Stimulated activated CD4-positive, alpha-beta T cell treated with anti-CD3 and anti-CD28 coated beads, Interleukin-1b, Interleukin-23, amount 100 ng/mL, for 48 hours (primary cell): ENCODE measurements at places on chromosomes 4 and X.
A peak's percentile ranks its signal among the peaks of the same experiment; 100 is the strongest.

GRCh38 chr4:129342819-129343408, 247.0 kb downstream of the C4orf33 start:
- DNase-seq: no peak

- no peak for DNase-seq
Measured at GRCh38 chr4:15992167-15992485, 29.2 kb upstream of the FGFBP2 start.

DNA sequence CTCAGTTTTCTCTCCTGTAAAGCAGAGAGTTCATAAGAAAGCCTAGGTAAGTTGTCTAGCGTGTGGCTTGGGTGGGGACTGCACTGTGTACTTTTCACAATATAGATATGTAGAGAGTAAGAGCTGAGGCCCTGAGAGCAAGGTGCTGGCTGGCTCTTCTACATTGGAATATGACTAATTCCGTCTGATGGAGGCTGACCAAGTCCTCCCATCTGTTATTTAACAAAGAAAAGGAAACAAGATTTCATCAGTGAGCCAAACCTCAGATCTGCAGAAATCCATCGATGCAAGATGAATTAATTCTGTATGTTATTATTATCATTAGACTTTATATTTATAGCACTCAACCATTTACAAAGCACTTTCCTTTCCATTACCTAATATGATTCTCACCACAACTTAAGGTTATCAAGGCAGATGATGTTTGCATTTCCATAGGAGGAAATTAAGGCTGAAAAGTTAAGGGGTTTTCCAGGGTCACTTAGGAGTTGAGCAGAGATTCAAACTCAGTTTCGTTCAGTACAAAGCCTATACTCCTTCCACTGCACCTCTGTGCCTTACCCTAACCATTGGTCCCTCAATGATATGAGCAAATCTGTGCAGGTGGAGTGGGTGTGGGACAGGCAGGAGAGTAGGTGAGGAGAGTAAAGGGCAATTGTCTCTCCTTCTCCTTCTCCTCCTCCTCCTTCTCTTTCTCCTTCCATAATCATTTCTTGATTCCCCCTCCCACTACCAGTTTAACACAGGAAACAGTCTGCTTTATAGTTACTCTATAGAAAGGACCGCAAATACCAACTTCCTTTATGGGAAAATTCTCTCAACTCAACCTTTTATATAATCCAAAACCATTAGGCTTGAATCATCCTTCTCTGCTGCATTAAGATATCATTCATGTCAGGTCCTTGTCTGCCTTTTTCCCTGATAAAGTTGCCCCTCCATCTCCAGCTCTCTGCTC, 27.6 kb upstream of the SRD5A3 start:
- DNase-seq: no peak

DNA sequence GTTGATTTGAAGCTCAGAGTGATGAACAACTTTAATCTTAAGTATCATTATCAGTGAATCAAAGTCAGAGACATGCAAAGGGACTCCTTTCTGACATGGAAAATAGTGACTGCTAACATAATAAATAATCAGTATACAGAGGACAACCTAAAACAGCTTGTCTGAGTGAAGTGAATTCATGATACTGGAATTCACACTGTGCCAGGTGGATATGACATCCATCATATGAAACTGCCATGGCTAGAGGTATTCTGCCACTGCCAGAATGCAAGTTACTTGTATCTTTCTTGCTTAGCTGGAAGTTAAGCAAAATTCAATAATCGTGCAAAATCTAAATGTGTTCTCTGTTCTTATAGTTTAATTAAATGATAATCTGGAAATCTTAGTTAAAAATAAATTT, 429.0 kb downstream of the CFAP47 start:
- no peak for DNase-seq

- no peak for DNase-seq
Measured at GRCh38 chr4:186724058-186724863, 605 bp upstream of the FAT1 start.

DNA sequence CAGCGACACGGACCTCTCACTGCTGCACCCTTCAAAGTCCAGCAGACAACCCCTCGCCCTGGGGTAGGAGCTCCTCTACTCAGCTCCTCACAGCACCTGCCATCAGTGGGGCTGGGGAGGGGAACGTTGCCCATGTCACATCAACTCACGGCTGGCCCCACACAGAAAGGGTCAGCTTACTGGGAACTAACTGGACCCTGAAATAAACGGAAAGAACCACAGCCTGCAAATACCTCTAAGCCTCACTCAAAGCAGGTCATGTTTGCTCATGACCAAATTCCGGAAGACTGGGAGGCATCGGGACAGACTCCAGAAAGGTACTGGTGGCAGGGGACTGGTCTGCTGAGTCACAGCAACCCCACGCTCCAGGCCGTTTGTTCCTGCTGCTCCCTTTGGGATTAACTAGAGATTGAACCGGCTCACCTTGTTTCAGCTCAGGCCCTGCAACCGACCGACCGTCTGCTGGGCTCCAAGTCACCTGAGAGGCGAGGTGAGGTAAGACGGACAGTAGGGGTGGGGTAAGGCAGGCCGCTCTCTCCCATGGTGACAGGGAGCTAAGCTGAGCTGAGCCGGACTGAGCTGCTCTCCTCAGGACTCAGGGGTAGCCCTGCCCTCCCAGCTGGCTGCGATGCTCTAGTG, 5.6 kb downstream of the G6PD start:
- DNase-seq: no peak

GRCh38 chr4:4226606-4227438, at the start of gene OTOP1:
OTOP1 (minus strand) TSS chr4:4226929; CDS start chr4:4226864, 65 bp downstream.
- no peak for DNase-seq

DNA sequence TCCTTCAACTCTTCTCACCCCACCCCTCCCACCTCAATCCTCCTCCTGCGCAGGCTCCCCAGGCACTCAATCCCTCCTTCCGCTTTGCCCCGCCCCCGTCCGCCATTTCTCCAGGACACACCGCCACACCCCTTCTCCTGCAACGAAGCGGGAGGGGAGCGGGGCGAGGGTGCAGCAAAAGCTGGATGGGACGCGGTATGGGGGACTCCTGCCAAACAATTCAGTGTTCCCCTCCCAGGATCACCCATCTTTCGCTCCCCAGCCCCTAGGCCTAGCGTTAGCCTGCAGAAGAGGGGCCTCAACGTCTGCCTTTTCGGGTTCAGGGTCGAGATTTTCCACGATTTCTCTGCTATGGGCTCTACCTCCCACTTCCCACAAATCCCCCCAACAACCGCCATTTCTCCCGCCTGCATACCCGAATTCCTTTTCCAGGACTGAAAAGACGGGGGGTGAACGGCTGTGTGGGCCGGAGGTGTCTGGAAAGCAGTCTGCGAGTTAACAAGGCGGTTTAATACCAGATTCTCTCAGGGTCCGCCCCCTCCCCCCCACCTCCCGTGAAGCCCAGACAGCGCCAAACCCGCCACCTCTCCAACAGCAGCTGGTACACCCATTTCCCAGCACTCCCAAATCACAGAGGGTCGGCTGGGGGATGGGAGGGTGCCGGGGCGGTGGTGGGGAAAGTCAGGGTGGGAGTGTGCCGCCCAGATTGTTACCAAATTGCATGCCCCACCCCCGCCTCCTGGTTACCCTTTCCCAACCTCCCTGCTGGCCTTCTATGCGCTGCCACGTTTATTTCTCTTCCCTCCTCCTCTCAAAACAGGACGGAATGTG, 774 bp downstream of the ARMCX2 start:
- peak; percentile 66 for DNase-seq

GRCh38 chrX:71396576-71396975, 30.4 kb downstream of the TAF1 start:
- no peak for DNase-seq

- DNase-seq: no peak
Measured at GRCh38 chr4:151599863-151600262, 160.9 kb downstream of the GATB start.

- DNase-seq: no peak
Measured at GRCh38 chrX:47902161-47902560, 65.5 kb downstream of the ZNF81 start.

DNA sequence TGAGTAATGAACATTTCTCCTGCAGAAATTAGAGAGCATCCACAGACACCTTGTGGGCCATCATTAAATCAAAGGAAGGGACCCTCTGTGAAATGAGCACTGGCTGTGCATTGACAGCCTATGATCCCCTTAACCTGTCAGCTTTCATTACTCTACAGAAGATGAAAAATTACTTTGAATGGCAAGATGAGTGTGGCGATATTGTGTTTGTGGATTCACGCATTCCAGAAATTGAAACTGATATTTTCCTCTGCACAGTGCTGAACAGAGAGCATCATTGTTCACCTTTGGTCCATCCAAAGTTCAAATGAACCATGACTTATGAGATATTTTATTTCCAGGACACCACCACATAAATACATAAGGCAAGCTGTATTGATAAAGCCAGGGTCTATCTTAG, 374.8 kb upstream of the ANXA10 start:
- DNase-seq: no peak

DNA sequence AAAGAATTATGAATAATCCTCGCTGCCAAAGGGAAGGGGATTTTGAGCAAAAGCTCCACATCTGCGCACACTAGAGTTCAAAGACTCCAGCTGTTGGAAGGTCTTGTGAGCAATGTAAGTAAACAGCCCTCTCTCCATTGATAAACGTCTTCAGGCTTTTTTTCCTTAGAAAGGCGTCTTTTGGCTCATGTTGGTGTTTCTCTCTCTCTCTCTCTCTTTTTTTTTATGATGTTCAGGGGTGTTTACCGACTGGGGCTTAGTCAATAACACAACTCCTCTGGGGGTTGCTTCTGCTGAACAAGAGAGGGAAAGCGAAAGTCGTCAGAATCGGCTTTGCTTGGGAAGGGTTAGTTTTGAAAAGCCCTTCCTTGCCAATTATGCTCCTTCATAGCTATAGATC, 53.2 kb upstream of the C1QTNF7 start:
- no peak for DNase-seq

DNA sequence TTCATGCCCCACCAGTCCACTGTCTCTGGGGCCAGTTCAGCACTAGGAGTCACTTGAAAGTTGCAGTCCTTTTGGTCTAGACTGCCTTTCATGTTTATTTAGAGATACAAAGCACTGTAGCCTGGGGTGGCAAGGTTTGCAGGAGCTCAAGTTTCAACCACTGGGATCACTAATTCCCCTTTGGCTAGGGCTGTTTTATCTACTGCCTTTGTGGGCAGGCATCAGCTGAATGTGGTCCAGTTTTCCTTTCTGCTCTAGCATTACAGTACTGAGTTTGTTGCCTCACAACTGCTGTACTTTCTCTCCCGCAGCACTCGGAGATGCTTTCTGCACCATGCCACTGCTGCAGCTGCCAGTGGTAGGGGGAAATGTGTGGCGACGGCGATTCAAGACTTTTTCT, 222.3 kb upstream of the HDX start:
- DNase-seq: no peak

- DNase-seq: no peak
Measured at GRCh38 chr4:2245787-2246275, 3.9 kb upstream of the HAUS3 start.

- DNase-seq: no peak
Measured at GRCh38 chr4:18844726-18845125, 823.2 kb upstream of the LCORL start.

DNA sequence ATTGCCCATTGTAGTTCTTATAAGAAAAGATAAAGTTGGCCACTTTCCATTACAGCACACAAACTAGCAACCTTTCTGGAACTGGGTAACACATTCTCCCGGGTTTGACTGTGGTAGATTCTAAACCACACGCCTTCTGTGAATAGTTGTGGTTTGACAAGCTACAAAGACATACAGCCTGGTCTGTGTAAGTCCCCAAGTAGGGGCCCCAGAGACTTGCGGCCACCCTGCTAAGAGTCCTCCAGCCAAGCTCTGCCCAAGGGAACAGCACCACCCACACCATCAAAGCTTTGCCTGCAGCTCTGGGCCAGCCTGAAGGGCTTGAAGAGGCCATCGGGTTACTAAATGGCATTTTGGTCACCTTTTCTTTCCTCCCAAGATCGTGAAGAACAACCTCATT, 203.4 kb downstream of the MAML3 start:
- DNase-seq: peak; percentile 29

DNA sequence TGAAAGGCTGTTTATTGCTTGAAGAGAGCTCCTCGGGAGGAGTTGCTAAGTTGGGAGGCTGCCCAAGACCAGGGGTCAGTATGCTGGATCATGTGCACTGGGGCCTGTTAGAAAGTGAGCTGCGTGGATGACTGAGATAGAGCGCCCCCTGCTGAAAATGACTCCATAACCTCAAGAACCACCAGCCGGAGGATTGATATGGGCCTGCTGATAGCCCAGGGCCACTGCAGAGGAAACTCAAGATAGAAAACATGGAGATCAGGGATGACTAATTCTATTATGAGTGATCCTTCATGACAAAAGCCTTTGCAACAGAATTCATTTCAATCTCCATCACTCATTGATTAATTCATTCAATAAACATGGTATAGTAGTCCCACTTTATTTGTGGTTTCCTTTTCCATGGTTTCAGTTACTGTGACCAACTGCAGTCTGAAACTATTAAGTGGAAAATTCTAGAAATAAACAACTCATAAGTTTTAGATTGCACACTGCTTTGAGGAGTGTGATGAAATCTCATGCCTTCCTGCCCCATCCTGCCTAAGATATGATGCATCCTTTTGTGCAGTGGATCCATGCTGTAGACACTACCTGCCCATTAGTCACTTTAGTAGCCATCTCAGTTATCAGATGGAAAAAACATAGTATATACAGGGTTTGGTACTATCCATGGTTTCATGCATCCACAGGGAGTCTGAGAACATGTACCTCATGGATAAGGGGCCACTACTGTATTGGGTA, 126.7 kb upstream of the MBNL3 start:
- peak; percentile 44 for DNase-seq

- DNase-seq: no peak
Measured at GRCh38 chr4:184417802-184418511, 56.4 kb downstream of the IRF2 start.

GRCh38 chr4:74109870-74110605, 11.0 kb upstream of the CXCL2 start:
- DNase-seq: no peak

DNA sequence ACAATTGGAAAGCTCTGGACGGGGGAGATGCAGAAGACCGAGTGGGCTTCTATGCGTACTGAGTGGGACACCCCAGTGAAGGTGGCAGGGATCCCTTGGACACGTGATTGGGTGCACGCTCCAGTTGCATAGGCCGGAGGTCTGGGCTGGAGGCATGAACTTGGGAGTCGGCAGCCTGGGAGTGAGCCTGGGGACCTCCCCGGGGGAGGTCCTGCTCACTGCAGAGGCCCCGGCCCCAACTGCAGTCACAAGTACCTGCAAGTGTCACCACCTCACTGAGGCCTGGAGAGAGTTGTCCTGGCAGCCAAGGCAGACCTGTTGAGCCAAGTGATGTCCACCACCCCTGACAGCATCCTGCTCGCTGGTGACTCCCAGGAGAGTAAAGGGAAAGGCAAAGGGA, 49.3 kb upstream of the HMX1 start:
- DNase-seq: no peak
